ENCODE measurements at places on chromosomes 2 and 18.
A peak's percentile ranks its signal among the peaks of the same experiment; 100 is the strongest.

DNA sequence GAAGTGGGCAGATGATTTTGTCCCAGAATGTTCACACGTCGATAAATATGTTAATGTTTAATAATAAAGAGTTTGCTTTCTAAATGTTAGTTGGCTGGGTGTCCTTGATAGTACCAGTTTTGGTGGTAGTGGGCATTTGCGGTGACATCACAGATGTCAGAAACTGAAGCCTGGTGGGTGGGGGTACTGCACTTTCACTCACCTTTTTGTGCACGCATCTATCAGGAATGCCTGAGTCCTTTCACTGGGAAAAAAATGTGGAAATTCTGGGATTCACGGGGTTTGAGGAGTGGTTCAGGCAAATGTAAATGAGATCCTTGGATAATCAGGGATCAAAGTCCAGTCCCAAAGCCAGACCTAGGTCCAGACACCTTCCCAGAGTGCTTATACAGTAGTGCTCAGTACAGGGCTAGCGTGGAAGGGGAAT, 3.2 kb downstream of the EPAS1 start:
- DNase-seq: no peak

GRCh38 chr2:67828066-67828465, 234.7 kb downstream of the C1D start:
- DNase-seq: no peak

GRCh38 chr2:218962859-218963492, 3.5 kb downstream of the CDK5R2 start:
- DNase-seq: peak; percentile 36

GRCh38 chr2:46495231-46496030, 16.1 kb downstream of the TMEM247 start:
- DNase-seq: no peak

GRCh38 chr18:32776561-32776960, 3.7 kb upstream of the KLHL14 start:
- no peak for DNase-seq

- no peak for DNase-seq
Measured at GRCh38 chr2:221109552-221109951, 462.6 kb downstream of the EPHA4 start.

DNA sequence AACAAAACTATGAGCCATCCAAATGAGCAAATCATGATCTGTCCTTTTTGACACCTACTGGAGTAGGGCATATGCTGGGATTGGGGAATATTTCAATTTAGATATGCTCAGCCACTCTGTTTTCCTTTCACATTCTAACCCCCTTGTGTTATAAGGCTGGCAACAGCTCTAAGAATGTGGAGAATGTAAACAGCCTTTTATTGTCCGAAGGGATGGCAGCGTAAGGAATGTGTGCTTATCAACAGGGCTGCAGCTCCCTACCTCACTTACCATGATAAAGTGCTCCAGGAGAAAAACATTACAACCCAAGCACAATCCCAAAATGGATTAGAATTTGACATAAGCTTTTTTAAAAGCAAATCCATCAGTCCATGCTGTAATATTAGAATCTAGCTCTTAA, 2.2 kb downstream of the NXPH2 start:
- no peak for DNase-seq

GRCh38 chr2:20209373-20210109, 15.4 kb downstream of the SDC1 start:
- no peak for DNase-seq

DNA sequence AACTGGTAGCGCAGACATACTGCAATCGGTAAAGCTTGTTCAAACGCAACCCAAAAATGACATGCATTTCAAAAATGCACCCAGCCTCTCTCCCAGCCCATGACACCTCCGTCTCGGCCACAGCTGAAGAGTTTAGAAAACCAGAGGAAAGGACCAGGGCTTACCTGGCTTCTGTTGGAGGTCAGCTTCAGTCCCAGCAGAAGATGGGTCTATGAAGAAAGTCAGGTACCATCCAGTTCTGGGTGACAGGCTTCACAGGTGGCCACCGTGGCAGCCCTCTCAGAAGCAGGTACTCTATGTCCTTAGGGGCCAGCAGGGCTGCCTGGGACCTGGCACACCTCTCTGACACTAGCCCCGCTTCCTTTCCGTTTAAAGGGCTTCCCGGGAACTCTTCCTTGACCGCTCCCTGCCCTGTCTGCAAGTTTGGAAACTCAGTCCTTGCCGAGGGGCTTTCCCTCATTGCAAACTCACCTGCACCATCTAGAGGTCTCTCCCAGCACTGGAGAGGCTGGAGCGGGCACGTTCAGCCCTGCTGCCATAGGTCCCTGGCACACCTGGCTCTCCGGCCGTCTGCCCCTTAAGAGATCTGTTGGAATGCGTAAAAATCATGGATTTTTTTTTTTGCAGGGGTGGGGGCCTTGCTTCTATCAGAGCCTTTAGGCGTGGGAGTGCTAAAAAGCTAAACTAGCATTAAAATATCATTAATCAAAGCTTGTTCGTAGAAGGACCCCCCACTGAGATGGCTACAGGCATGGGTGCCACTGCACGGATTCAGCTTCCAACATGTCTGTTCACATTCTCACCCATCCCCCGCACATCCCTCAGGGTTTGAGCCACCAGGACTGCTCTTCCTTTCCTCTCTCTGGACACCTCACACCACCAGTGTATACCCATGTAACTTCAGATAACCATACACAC, at the start of gene EDAR:
Gene EDAR (minus strand): TSS at position 425 of the 918 bp plus-strand sequence. CDS start 58,206 bp downstream, outside the sequence.
- DNase-seq: peak; percentile 26

- DNase-seq: no peak
Measured at GRCh38 chr2:206075113-206075512, 10.9 kb downstream of the INO80D start.

DNA sequence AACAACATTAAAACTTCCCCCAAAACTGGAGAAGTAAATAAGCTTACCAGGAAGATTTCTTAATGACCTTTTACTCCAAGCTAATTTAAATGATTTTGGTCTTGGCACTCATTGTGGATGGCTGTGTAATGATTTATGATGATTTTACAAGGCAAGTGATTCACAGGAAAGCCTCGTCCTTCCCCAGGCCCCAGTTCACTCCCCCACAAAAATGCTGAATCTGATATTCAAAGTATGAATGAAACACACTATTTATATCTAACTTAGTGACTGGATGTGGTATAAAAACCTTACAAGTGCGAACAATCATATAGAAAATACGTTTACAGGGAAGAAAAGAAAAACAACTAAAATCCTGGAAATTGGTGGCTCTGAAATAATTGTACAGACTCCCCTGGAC, 49.8 kb downstream of the ZNF516 start:
- no peak for DNase-seq

- DNase-seq: no peak
Measured at GRCh38 chr2:68569604-68570003, 73.8 kb upstream of the PROKR1 start.

- DNase-seq: no peak
Measured at GRCh38 chr2:208671886-208672680, 265.5 kb downstream of the PTH2R start.

DNA sequence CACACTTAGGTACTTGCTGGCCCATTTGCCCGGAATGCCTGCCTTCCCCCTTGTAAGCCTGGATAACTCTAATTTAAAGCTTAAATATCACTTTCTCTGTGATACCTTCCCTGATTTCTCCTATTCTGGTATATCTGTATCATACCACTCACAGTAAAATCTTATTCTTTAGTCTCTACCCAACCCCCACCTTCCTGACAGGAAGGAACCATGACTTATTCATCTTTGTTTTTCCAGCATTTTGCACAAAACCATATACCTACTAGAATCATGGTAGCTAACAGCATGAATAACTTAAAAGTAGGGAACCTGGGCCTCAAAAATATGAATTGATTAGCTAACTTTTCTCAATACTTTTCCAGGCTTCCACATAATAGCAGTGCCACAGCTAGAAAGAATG, 111.5 kb downstream of the GFPT1 start:
- DNase-seq: no peak

DNA sequence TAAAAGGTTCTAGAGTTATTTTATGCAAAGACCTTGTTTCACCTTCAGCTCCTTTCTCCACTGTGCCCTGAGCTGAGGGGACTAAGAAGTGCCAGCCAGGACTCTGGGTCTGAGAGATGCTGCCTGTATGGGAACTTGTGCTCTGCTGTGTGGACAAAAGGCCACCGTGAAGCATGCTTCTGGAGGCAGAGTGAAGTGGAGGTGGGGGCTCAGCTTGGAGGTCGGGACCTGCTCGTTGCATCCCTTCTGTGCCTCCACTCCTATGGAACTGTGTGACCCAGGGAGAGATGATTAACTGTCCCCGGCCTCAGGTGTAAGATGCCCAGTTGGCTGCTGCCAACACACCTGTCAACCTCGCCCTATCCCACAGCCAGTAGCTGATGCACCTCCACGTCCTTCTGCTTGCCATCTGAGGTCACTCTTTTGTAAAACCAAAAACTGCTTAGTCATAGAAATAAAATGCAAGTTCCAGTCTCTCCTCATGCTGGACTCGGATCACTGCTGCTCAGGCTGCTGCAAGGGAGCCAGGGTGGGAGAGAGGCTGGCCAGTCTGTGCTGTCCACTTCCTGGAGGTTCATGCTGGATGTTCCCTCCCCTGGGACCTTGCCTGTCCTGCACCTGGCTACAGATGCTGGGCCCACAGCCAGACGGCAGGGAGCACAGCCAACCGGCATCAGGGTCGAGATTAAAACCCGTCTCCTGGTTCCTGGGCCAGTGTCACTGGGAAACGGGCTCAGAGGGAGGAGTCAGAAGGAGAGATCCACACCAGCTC, 113.2 kb downstream of the ACKR3 start:
- DNase-seq: no peak

DNA sequence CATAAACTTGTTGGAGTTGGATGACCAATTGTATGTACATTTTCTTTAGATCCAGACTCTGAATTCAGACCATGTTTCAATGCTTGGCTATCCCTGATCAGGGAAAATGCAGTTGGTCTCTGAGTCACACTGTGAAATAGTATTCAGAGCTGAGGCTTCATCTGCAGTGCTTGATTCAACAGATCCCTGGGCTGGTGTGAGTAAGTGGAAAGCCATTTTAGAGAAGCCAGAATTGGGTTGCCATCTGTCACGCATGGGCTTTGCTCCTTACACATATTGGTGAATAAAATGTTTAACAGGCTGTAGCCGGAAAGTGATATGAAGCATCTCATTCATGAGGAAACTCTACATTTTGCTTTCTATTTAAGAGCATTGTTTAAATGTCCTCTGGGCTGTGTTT, 50.0 kb upstream of the ACYP2 start:
- DNase-seq: no peak

- DNase-seq: no peak
Measured at GRCh38 chr2:69559442-69560146, 83.9 kb downstream of the AAK1 start.

GRCh38 chr18:80201739-80202138, 45.6 kb downstream of the PARD6G start:
- no peak for DNase-seq

DNA sequence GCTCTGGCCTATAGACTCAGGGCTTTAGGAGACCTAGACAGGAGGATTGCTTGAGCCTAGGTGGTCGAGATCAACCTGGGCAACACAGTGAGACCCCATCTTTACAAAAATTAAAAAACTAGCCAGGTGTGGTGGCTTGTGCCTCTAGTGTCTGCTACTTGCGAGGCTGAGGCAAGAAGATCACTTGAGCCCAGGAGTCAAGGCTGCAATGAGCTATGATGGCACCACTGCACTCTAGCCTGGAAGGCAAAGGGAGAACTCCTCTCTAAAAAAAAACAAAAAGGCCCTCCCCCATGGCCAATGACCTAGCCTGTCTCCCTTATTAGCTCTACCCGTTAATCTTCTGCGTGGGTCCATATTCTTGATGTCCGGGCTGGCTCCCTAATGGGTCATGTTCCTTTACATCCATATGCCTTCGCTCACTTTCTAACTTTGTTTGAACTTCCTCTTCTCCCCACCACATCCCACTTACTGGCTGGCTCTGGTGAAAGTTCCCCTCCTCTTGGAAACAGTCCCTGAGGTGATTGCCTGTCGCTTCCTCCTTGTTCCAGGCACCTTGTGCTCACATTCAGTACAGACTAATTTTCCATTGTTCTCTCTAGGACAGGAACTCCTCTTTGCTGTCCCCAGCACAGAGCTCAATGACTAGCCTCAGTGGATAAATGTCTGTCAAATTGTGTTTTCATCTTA, 103.0 kb downstream of the AFF3 start:
- no peak for DNase-seq

GRCh38 chr2:11004199-11004598, 92.5 kb downstream of the KCNF1 start:
- no peak for DNase-seq

DNA sequence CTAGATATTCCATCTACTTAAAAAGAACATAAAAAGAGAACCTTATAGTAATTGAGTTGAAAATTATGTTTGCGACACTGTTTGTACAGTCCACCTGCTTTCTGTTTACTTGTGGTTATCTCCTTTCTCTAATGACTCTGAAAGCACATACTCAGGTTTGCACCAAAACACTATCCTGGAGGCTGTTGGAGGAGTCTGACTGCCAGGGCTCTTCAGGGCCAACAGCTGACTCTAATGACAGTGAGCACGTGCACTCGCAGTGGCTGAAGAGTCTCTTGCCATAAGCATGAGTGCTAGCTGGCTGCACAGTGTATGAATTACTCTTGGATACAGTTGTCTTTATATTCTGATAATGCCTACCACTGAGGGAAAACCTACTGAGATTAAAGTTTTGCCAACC, 16.7 kb upstream of the GLS start:
- DNase-seq: no peak

DNA sequence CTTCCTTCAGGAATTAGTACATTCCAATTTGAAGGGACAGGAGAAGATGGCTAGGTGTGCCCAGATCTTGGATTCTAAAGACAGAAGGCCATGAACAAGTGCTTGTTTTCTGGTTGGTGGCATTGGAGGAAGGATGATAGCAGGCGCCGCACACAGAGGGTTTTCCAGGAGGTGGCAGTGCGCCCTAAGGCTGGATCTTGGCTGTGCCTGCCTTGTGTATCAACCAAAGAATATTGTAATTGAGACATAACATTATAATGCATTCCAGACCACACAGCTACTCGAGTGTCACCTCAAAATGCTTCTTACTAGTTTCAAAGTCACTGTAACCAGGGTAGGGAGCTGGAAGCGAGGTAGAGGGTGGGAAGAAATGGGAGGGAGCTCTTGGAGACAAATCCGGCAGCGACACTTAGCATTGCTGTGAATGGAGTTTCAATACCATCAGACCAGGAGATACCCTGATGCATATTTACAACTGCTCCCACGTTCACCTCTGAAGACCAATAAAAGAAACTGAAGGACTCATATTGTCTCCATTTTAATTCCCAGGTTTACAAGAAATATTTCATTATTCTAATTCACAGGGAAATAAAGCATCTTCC, 42.5 kb downstream of the CPO start:
- DNase-seq: no peak

GRCh38 chr2:215711471-215712034, 275.7 kb upstream of the FN1 start:
- no peak for DNase-seq
